WTC11 (cell line): ENCODE measurements at places on chromosomes 16 and 17.
A peak's percentile ranks its signal among the peaks of the same experiment; 100 is the strongest.

GRCh38 chr17:66717641-66718058 is 117.3 kb upstream of the CACNG5 start:
- no peak for DNase-seq

DNA sequence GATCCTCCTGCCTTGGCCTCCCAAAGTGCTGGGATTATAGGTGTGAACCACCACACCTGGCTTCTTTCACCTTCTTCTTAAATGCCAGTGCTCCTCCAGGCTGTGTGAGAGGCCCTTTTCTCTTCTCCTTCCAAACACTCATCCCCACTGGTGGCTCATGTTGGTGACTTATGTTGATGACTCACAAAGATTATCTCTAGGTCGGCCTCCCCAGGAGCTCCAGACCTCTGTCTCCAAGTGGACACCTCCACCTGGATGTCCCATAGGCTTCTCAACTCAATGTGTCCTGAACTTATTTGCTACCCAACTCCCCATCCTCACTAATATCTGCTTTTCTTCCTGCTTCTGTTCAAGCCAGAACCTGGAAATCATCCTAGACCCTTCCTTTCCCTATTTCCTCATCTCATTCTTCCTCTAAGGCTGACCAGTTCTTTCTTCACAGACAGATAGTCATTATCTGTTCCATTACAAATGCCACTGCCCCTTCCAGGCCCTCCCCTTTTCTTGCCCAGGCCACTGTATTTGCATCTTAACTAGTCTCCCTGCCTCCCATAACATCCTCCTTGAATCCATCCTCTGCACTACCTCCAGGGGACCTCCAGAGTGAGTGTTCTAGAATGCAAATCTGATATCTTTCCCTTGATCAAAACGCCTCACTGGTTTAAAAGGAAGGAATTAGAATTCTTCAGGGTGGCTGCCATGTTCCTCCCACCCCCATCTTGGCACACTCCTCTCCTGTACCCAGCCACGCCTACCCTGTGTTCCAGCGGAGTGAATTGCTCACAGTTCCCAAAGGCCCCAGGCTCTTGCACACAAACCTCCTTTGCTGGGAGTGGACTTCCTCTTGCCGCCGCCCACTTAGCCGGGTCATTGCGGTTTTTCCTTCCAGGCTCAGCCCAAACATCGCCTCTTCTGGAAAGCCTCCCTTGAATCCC is 34.8 kb upstream of the FBXO47 start:
- DNase-seq, result peak; percentile 28

- DNase-seq, result no peak
These were observed 414.6 kb downstream of the SLC39A11 start for GRCh38 chr17:72677714-72678390.

GRCh38 chr16:31714903-31715504 is 158.6 kb upstream of the ZNF267 start:
- no peak for DNase-seq

DNA sequence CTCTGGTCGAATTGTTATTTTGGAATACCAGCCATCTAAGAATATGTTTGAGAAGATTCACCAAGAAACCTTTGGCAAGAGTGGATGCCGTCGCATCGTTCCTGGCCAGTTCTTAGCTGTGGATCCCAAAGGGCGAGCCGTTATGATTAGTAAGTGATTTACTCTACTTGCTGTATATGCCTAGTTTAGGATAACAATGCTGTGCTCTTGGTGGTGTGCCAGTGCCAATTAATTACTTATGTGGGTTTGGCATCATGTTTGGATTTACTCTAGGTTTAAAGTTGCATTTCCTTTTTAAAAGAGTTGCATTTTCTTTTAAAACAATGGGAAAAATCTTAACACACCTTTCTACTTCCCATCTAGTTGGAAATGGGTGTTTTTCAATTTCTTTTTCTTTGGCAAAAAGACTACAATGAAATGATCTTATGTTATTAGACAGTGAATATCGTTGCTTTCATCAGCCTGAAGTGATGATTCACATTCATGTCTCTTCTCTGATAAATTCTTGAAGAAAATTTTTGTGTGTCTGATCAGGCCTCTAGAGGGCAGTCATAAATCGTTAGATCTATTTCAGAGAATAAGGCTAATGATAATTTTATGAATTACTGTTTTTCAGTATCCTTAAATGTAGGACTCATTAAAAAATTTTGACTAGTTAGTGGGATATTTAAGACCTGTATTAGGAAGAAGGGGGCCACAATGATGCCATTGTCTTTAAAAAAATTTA is 5.6 kb downstream of the SF3B3 start:
- DNase-seq, result no peak

DNA sequence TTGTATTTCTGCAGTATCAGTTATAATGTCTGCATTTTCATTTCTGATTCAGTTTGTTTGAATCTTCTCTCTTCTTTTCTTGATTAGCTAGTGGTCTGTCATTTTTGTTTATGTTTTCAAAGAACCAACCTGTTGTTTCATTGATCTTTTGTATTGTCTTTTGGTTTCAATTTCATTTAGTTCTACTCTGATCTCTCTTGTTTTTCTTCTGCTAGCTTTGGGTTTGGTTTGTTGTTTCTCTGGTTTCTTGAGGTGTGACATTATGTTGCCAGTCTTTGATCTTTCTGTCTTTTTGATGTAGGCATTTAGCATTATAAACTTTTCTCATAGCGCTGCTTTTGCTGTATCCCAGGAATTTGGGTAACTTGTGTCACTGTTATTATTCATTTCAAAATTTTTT is 107.2 kb downstream of the PHKB start:
- DNase-seq, result no peak

GRCh38 chr17:41586863-41587495 is at the start of gene KRT14:
Gene KRT14 (minus strand): TSS chr17:41586895. CDS start chr17:41586834, 61 bp downstream.
- no peak for DNase-seq

DNA sequence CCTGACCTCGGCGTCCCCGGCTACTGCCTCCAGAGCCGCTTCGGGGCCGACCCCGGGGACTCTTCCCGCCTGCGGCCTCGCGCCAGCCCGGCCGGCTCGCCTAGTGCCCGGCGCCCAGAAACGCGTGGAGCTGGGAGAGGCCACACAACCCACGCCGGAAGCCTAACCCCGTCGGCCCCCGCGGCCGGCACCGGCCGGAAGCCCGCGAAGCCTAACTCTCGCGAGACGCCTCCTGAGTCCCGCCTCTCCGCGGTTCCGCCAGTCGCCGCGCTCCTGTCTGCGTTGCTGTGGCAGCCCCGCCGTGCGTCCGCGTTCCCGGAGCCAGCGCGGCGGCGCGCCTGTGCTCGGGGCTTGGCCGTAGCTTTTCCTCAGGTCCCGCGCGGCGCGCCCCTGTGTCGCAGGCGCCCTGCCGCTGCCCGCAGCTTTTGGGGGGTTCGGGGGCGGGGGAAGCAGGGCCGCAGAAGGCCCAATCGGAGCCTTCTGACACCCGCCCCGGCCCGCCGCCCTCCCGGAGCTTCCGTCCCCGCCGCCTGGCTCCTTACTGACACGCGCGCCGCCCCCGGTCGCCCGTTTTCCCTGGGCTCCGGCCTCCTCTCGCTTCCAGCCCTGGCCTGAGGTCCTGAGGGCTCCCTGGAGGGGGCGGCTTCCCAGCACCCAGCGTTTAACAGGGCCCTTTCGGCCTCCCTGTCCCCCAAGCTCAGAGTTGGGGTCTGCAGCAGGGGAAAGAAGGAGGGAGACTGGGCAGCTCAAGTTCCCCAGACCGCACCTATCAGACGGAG is 21.7 kb downstream of the NPTX1 start:
- DNase-seq, result peak; percentile 96

DNA sequence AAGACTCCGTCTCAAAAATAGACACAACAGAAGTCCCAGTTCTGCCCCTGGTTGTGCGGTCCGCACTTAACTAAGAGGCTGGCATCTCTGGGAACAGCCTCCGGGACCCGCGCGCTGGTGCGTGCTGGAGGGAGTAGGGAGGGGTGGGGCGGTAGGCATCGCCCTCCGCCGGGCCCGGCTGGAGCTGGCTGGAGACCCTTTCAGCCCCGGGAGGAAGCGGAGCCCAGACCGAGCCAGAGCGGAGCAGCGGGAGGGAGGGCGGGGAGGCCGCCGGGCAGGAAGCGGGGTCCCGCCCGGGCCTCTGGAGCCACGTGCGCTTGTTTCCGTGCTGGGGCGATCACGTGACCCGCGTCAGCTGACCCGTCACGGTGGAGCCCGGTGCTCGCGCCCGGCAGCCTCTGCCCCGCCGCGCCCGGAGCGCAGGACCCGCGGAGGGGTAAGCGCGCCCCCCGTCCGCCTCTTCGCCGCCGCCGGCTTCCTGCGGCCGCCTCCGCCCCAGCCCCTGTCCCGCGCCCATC is at the start of gene WDR81:
WDR81 (plus strand) TSS at position 354 of the 518 bp plus-strand sequence. CDS start 256 bp downstream, outside the sequence.
- DNase-seq, result peak; percentile 89

DNA sequence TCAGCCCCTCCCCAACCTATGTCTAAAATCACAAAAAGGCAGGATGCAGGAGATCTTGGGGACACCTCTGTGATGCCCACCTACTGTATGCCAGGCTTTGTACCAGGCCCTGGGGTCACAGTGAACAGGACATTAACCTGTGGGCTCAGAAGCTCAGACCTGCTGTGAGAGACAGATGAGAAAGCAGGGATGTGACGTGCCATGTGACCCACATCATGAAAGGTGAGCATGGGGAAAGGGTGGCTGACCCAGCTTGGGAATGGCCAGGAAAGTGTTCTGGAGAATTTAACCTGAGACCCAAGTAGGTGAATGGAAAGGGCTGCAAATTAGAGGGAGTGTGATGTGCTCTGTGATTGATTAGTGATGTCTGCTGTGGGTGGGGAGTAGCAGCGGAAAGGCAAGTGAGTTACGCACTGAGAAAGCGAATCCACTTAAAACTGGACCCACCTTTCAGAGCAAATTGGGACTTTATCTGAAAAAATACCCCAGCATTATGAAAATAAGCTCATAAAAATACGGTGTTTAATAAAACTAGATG is 132.2 kb downstream of the IRF8 start:
- DNase-seq, result no peak

DNA sequence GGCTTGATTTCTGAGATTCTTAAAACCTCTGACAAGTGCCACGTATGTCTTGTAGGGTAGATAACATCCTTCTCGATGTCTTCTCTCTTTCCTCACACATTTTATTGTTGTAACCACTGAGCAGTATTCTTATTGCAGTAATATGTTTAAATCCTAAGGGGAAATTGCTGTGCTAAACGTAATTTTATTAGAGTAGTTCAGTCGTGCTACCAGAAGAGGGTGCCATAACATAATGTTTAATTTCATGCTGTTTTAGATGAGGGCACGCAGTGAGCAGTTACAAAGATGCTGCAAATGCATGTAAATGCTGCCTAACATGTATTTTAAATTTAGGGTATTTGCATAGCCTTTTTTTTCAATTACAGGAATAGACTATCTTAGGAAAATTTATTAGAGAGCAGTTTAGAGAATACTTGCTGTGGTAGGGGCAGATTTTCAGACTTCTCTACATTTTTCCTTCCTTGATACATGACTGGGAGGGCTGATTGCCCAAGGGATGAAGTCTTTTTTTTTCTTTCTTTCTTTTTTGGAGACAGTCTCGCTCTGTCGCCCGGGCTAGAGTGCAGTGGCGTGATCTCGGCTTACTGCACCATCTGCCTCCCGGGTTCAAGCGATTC is 51.7 kb downstream of the GAN start:
- DNase-seq, result no peak

DNA sequence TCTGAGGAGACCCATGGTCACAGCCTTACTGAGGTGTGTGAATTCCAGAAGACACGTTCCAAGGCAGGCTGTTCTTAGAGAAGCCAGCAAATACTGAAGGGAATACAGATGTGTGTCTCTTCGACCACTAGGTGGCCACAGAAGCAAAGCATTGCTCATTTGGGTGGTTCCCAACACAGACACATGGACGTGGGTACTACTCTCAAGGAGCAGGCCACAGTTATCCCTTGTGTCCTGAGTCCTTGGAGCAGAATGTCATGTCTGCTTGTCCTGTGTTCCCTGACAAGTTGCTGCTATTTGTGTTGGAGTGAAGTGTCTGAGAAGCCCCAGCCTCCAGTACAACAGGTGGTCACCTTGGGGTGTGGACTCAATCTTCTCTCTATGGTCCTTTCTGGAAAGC is 30.3 kb downstream of the HMOX2 start:
- peak; percentile 51 for DNase-seq

- DNase-seq, result no peak
These were observed 291.0 kb downstream of the SNX29 start for GRCh38 chr16:12267491-12267890.

- no peak for DNase-seq
These were observed 589 bp downstream of the ARL6IP1 start for GRCh38 chr16:18800775-18801144.

DNA sequence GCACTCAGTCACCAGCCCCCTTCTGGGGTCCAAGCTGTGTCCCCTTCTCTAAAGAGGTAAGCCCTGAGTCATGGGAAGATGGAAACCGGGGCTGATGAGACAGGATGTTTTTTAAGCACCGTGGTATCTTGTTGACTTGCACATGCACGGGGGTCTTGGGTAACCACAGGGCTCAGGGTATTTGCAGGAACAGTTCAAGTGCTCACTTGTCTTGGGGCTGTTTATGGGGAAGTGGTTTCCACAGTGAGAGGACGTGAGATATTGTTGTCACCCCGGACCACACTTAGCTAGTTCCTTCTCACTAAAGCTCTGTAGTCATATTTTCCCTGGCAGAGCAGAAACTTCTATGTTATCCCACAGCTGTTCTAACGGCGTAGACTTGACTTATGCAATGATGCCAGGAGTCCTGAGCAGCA is 7.7 kb downstream of the CCL3L1 start:
- no peak for DNase-seq

DNA sequence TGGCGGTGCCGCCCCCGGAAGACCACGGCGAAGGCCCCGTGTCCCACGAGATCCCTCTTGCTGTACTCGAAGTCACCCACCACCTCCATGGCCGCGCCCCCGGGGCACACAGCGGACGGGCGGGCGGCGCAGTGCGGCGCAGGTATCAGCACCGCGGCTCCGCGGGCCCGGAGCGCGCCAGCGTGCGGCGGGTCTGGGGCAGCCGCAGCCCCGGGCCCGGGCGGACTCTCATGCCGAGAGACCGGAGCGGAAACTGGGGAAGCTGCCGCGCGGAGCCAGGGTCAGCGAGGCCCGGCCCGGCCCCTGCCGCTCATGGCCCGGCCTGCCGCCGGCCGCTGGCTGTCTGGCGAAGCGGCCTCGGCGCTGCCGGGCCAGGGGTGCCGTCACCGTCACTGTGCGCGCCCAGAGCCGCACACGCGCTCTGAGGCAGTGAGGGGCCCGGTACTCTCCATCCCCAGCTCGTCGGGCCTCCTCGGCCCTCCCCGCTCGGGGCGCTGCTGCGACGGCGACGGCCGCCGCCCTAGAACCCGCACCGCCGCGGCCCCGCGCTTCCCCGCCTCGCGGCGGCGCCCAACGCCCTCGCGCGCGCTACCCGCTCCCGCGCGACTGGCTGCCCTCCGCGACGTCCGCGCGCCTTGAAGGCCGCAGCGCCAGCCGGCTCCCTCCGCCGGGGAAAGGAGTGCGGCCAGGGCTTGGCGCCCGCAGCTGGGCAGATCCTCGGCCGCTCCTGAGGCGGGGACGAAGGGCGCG is at the start of gene ULK2:
ULK2 (minus strand) TSS at position 608 of the 750 bp plus-strand sequence; CDS start at position 89, 519 bp downstream.
- DNase-seq, result peak; percentile 70

- no peak for DNase-seq
These were observed 87.8 kb downstream of the PMP22 start for GRCh38 chr17:15177343-15177742.
